ENCODE measurements at places on chromosomes 12 and 14.

GRCh38 chr14:33847066-33847465 is 103.8 kb downstream of the EGLN3 start:
- DNase-seq = no peak

GRCh38 chr12:1518591-1519516 is 75.5 kb downstream of the FBXL14 start:
- no peak for DNase-seq

DNA sequence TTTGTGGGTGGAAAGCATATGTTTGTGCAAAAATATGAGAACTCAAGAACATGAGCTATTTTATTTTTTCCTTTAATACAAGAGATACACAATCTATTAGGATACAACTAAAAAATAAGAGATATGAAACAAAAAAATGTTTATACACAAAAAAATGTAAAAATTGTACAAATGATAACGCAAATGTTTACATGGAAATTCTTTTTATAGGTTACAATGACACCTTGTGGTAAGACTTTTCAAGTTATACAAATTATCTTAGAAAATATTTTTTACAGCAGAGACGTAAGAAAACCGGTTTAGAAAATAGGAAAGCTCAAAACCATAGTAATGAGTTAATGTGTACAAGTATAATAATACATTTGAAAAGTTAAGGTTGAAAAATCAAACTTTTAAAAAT is 25.5 kb downstream of the CEP83 start:
- no peak for DNase-seq

- DNase-seq = no peak
These were observed 141.4 kb upstream of the TMPO start for GRCh38 chr12:98374007-98374406.

- no peak for DNase-seq
These were observed 2.9 kb downstream of the RDH12 start for GRCh38 chr14:67704484-67705089.

GRCh38 chr12:124379938-124380754 is 85.3 kb downstream of the RFLNA start:
- no peak for DNase-seq

DNA sequence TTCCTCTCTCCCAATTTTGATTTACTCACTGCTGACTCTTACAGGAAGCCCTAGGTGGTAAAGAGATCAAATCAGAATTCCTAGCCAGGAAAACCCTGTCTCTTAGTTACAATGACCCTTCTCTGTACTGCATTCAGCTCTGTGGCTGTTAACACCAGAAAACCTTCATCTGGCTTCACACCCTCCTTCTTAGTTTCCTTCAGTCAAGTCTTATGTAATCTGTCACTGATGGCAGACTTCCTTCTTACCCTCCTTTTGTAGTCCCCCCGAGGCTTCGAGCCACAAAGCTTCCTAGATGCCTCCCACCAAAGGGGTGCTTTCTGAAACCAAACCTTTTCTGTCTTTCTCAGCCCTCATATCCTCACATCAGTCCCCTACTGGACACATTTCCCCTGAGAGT is 16.5 kb downstream of the NGDN start:
- DNase-seq = no peak

- DNase-seq = no peak
These were observed 60.0 kb downstream of the PPFIBP1 start for GRCh38 chr12:27583981-27584380.

DNA sequence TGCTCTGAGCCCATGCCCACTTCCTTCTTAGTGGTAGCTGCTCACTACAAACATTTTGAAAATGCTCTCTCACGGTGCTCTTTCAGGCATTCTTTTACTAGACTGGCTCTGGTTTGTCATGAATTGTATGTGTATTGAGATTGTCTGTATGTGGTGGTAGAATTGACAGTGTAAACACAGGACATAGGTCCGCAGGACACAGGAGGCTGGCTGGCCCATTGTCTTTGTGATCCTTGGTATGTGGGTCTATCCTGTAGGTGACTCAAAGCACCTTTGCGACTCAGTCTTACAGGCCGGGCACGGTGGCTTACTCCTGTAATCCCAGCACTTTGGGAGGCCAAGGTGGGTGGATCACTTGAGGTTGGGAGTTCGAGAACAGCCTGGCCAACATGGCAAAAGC is 250.9 kb downstream of the C12orf75 start:
- no peak for DNase-seq

DNA sequence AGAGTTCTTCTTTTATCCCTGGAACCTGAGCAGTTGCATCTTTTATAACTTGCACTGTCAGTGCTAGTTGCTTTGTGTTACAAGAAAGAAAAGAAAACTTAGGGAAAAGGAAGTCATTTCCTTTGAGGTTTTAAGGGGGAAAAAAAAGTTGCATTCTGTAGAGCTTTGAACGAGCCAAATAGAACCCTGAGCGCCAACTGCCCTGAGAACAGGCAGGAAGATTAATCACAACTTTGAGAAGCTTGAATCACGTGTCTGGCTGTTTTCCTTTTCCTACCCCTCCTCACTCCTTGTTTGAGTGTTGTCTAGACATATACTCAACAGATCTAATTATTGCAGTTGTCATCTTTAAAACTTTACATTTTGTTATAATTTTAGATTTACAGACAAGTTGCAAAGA is 12.5 kb downstream of the PCNX1 start:
- no peak for DNase-seq

- DNase-seq = no peak
These were observed 101.1 kb downstream of the OTX2 start for GRCh38 chr14:56709201-56709600.

DNA sequence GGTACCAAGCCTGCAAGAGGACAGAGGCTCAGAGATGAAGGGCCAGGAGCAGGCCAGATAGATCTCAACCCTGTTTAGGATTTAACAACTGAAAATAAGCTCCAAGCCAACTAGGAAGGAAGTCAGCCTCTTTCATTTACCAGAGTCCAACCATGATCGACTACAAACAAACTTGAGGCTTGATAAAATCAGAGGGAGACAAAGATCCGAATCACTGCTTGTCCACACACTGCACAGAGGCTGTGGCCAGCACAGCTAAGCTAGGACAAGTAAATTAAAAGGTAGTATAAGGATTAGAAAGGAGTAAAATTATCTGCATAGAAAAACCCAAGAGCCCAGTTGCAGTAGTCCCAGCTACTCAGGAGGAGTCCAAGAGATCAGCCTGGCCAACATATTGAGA is 40.3 kb downstream of the FAM222A start:
- no peak for DNase-seq

DNA sequence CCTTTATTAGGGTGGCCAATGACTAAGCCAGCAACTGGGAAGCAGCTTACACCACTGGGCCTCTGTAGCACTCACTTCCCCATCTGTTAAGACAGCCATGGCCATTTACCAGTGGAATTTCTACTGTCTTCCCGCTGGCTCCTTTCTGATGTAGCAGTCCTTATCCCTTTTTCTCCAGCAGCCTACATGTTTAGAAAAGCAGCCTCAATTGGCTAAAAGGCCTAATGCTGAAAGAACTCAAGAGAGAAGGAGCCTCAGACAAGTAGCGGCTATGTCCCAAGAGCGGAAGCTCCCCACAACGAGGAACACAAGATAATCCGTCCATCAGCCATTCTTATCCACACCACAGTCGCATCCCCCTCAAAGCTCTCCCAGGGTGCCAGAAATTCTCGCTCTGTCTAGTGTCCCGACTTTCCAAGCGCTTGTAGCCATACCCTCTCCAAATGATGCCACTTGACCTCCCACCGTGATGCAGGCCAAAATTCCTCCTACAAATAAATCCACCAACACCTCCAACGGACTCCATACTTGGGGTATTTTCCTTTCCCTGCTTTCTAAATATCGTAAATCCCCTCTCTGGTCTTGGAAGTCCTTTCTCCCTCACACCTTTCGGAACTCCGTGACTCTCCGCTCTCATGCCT is 624 bp downstream of the M6PR start:
- no peak for DNase-seq

DNA sequence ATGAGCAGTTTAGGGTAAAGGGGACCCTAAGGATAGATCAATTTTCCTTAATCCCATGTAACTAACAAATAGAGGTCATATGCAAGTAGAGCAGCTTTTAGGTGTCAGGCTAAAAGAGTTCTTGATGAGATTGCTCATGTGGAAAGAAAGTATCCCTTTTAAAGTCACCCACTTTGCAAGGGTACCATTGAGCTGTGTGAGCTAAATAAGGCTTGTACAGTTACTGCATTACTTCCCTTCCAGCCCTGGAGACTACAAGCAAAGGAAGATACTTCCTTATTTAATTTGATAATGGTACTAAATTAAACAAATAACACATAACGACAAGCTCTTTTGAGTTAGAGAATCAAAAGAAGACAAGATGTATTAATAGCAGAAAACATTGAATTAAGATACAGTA is 191.7 kb downstream of the TMX1 start:
- DNase-seq = no peak

DNA sequence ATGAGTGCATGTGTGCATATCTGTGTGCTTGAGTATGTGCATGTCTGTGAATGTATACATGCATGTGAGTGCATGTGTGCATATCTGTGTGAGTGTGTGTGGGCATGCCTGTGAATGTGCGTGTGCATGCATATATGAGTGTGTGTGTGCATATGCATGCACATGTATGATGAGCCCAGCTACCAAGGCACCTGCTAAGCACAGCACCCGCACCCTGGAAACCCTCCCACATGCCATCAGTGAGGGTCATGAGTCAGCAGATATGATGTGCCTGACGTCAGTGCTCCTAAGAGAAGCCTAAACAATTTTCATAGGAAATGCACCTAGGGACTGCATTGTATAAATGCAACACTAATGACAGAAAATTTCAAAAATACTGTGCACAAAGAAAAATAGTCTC is 151.1 kb downstream of the KIF26A start:
- no peak for DNase-seq

DNA sequence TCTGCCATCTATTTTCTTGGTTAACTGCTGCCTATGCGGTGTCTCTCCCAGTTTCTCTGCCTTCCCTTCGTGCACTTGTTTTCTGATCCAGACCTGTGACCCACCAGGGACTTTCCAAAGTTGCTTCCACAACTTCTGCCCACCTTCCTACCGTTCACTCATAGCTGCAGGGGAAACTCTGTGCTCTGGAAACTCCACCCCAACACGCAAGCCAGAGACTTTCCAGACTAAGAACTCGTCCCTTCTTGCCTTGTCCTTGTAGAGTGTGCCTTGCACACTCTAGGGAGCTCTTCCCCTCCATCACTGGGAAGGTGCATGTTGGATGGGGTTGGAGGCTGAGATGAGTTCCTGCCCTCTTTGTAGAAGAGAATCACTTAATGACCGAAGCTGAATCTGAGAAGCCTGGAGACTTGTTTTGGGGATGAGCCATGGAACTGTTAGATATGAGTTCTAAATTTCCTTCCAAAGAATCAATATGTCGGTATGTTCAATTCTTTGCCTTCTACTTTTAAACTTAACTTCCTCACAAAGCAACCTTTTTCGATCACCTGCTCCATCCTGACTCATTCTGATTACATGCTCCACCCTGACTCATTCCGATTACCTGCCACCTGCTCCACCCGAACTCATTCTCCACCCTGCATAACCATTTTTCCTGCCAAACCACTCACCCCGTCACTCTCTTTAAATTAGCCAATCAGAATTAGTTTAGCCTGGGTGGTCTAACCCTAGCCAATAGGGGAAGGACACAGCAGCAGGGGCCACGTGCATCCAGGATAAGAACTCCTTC is 82.1 kb upstream of the CAPRIN2 start:
- DNase-seq = no peak

GRCh38 chr12:102463659-102464249 is 16.6 kb downstream of the IGF1 start:
- no peak for DNase-seq

DNA sequence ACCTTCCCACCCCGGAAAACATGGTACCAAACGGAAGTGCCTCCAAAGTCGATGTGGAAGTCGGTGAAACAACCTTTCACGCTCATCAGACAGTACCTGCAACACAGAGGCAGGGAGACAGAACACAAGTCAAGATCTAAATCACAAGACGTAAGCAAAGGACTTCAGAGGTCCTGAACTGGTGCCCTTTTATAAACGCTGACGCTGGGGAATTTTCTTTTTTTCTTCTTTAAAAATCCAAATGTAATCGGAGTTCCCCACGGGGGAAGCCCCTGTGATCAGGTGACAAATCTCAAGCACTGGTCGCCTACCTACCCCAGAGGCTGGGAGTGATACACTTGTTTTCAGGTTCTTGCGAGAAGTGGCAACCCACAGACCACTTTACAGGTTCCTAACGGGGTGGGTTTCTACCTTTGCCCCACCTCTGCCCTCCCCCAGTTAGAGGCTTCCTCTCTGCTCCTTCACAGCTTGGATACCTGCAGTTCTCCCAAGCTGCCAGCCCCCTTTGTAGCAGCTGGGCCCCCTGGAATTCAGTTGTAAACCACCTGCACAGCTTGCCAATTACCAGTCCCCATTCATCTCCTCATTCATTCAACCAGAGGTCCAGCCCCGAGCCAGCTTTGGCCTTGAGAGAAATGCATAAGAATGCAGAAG is 46.2 kb downstream of the KDM2B start:
- peak; percentile 77 for DNase-seq

- DNase-seq = no peak
These were observed 28.3 kb downstream of the NRDE2 start for GRCh38 chr14:90303473-90303872.

GRCh38 chr12:104457746-104458693 is 1.3 kb downstream of the CHST11 start:
- DNase-seq = peak; percentile 58

- no peak for DNase-seq
These were observed 48.5 kb downstream of the NTF3 start for GRCh38 chr12:5480218-5480937.

- DNase-seq = no peak
These were observed 68.9 kb downstream of the EPS8 start for GRCh38 chr12:15720295-15720694.

GRCh38 chr12:124172636-124173035 is 122.3 kb upstream of the RFLNA start:
- no peak for DNase-seq

- no peak for DNase-seq
These were observed 337.7 kb downstream of the IPO8 start for GRCh38 chr12:30357766-30358490.

DNA sequence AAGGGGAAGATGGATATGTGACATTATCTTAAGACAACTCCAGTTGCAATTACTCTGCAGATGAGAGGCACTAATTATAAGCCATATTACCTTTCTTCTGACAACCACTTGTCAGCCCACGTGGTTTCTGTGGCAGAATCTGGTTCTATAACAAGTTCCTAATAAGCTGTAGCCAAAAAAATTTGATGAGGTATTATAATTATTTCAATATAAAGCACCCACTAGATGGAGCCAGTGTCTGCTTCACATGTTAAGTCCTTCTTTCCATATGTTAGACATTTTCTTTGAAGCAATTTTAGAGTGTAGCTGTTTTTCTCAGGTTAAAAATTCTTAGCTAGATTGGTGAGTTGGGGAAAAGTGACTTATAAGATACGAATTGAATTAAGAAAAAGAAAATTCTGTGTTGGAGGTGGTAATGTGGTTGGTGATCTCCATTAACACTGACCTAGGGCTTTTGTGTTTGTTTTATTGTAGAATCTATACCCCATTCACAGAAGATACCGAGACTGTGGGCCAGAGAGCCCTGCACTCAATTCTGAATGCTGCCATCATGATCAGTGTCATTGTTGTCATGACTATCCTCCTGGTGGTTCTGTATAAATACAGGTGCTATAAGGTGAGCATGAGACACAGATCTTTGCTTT is 36.9 kb downstream of the PSEN1 start:
- DNase-seq = no peak

- DNase-seq = no peak
These were observed 145.3 kb downstream of the SSPN start for GRCh38 chr12:26340649-26341048.

- no peak for DNase-seq
These were observed 365.6 kb upstream of the TBX3 start for GRCh38 chr12:115049614-115050013.

- no peak for DNase-seq
These were observed 88.8 kb downstream of the SINHCAF start for GRCh38 chr12:31236998-31237637.
